ENCODE measurements at places on chromosomes 16 and 17. TPM values are rescaled to one million over a fixed set of nuclear protein-coding genes. Genes with fewer than 3 reads are reported as not detected.

LPCAT2 gene
- total RNA-seq, result 6.2 TPM

CACNG4 gene
- total RNA-seq, result 2.2 TPM

NAGS gene
- 6.1 TPM for total RNA-seq

TUBB3 gene
- total RNA-seq, result 16.1 TPM

GRCh38 chr17:40498281-40499084 is 2.9 kb downstream of the TNS4 start:
- H3K4me1 ChIP-seq, result no peaks in the 10 kb centered on the region
- no peaks in the 10 kb centered on the region for H3K27me3 ChIP-seq
- DNase-seq, result no peak
- H3K27ac ChIP-seq, result no peak overlapping the region
- H3K36me3 ChIP-seq, result no peaks in the 10 kb centered on the region

- H3K4me3 ChIP-seq, result no peak overlapping the region
- H3K27me3 ChIP-seq, result no peaks in the 10 kb centered on the region
- H3K27ac ChIP-seq, result no peak overlapping the region
- no peaks in the 10 kb centered on the region for H3K36me3 ChIP-seq
- peaks cover 27% of the 10 kb centered on the region for H3K4me1 ChIP-seq
- no peak for DNase-seq
Observed at GRCh38 chr17:16283705-16284104, 66.7 kb downstream of the PIGL start.

GRCh38 chr16:83366228-83366627 is 441.6 kb upstream of the HSBP1 start:
- no peak overlapping the region for H3K27ac ChIP-seq
- DNase-seq, result no peak
- no peaks in the 10 kb centered on the region for H3K27me3 ChIP-seq
- H3K4me3 ChIP-seq, result no peak overlapping the region

DNA sequence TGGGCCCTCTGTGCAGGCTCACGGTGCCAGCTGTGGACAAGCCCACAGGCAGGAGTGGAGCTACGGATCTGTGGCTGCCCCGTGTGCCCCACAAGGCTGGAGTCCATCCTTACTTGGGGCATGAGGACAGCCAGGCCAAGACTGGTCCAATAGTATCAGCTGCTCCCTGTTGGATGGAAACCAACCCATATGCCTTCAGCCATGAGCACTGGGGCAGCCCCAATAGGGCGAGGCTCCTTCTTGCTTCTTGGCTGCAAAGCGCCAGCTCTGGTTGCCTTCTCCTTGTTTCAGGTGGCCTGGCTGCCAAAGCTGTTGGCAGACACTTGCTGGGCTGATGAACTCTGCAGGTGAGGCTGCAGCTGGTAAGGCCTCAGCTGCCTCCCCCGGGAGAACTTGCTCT is 188.0 kb downstream of the ENGASE start:
- H3K4me1 ChIP-seq, result no peaks in the 10 kb centered on the region
- no peaks in the 10 kb centered on the region for H3K36me3 ChIP-seq
- no peak for DNase-seq

- no peaks in the 10 kb centered on the region for H3K4me1 ChIP-seq
- H3K27me3 ChIP-seq, result no peaks in the 10 kb centered on the region
- H3K27ac ChIP-seq, result no peak overlapping the region
- no peaks in the 10 kb centered on the region for H3K36me3 ChIP-seq
- H3K4me3 ChIP-seq, result no peak overlapping the region
Observed at GRCh38 chr17:8948462-8948861, 17.0 kb downstream of the PIK3R5 start.

DNA sequence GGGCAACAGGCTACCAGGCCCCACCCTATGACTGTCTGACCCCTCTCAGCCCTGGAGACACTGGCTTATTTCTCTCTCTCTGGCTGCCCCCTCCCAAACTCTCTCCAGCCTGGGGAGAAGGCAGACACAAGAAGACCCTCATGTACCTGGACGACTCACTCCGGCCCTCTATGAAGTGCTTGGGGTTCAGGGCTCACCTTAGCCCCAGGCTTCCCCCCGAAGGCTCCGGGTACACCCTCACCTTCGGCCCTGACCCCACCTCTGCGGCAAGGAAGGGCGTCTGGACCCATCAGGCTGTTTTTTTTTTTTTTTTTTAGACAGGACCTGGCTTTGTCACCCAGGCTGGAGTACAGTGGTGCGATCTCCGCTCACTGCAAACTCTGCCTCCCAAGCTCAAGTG is 906 bp upstream of the CARMIL2 start:
- H3K36me3 ChIP-seq, result no peaks in the 10 kb centered on the region
- peaks cover 64% of the 10 kb centered on the region for H3K27me3 ChIP-seq
- no peak overlapping the region for H3K4me3 ChIP-seq
- no peak overlapping the region for H3K27ac ChIP-seq
- no peak for DNase-seq
- H3K4me1 ChIP-seq, result no peaks in the 10 kb centered on the region

DNA sequence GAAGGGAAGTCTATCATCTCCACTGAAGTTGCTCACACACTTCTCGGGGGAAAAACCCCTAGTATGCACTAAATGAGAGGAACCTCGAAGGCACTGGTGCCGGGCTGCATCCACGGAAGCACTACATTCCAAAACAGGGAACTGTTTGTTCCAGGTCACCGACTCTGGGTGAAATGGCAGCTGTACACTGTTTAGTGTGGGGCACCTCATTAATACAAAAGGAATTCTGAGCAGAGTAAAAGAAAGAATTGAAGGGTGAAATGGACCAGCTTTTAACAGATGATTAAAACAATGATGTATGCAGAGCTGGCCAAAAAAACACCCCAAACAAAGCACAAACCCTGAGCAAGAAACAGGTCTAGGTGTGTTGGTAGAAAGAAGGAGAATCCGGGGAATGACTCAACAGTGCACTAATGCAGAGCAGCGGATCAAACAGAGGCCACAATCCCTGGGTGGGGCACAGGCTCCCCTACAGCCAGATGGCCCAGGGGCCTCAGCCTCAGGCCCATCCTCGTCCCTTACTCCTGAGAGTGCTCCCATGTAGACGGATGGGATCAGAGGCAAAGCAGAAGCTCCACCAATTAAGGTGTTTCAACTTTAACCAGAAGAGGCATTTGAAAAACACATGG is 161.5 kb downstream of the ZFHX3 start:
- no peak overlapping the region for H3K4me3 ChIP-seq
- H3K4me1 ChIP-seq, result no peaks in the 10 kb centered on the region
- H3K27me3 ChIP-seq, result no peaks in the 10 kb centered on the region
- H3K36me3 ChIP-seq, result peaks cover 6% of the 10 kb centered on the region
